ENCODE measurements at places on chromosomes 1 and 21.

DNA sequence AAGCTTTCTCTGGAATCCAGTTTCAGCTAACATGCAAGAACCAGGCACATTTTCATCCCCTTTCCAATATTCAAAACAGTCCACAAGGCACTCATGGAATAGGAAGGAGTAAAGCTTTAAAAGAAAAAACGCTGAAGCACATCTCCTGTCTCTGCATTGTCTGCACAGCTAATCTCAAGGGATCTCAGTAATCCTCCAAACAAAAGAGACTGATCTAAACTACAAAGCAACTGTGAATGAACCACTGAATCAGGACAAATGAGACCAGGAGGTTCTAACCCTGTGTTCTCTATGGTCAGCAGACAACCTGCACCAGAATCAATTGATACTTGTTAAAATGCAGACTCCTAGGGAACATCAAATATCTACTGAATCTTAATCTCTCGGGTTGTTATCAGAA lies 399.0 kb downstream of the HHAT start:
- DNase-seq = no peak

GRCh38 chr1:40078512-40079333 lies 18.3 kb downstream of the PPT1 start:
- peak; percentile 64 for DNase-seq

GRCh38 chr1:39003794-39004193 lies 12.7 kb downstream of the AKIRIN1 start:
- DNase-seq = no peak

- DNase-seq = peak; percentile 68
These were observed 2.3 kb downstream of the H3-3A start for GRCh38 chr1:226064816-226065248.

DNA sequence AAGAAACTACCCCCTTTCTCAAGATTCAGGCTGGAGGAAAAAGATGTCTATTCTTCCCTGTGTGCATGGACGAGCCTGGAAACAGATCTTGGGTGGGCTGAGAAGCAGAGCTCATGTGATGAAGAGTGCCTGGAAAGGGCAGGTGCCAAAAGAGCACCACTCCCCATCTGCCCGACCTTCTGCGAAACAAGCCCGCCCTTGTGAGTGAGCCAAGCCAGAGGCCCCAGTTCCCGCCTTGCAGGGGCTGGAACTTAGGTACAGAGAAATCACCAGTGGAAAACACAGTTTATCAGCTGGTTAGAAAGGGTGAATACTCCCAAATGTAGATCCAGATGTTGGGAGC lies 26.7 kb upstream of the A3GALT2 start:
- DNase-seq = no peak

DNA sequence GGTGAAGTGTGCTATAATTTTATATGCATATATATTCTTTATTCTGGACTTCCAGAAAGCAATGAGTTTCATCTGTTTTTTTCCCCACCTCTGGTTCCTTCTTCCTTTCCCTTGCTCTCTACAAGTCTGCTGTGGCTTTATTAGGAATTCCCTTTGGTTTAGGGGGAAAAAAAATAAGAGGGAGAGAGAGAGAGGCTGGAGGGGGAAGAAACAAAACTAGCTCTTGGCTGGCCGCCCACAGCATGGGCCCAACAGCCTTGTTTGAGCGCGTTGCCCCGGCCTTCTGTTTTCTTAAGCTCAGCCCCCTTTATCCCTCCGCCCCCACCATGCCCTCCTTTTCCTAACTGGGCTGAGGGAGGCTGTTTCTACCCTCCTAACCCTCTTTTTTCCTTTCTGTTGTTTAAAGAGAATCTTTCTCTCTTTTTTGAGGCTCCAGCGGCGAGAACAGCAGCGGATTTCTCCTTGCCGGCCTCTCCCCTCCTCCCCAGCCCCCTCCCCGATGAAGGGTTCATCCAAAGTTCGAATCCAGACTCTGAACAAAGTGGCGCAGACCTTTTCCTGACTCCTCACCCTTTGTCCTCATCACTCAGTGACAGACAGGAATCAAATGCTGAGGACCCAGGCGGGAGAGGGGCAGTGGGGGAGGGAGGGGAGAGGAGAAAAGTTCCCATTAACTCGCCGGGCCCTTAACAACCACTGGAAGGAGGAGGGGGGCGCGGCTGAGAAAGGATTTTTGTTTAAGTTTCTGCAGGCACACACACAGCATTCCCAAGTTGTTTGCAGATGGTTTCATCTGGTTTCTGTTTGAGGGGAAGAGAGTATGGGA lies 29.7 kb downstream of the PBX1 start:
- DNase-seq = no peak

GRCh38 chr1:54037476-54037875 lies 15.5 kb downstream of the TMEM59 start:
- DNase-seq = no peak

- peak; percentile 58 for DNase-seq
These were observed 18.4 kb upstream of the LY9 start for GRCh38 chr1:160777486-160778089.

- DNase-seq = no peak
These were observed 15.1 kb upstream of the SERTAD4 start for GRCh38 chr1:210217482-210217881.

DNA sequence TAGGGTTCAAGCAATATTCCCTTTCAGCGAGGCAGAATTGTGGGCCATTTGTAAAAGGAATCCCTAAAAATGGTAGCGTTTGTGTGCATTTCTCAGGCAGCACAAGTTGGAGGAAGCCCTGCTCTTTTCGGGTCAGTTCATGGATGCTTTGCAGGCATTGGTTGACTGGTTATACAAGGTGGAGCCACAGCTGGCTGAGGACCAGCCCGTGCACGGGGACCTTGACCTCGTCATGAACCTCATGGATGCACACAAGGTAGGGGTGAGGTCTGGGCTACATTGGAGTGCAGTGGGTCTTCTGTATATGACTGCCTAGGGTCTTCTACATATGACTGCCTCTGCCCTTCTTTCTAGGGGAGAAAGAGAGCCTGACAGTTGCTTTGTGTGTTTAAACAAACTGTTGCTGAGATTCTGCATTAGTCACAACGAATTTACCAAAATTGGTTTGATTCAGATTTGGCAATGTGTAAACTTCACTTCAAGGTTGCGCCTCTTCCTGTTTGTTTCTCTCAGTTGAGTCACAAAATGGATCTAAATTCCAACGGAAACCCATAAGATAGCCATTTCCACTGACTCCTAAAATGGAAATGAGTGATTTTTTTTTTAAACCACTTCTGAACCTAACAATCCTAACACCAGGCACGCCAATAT lies 40.4 kb upstream of the BMP8A start:
- no peak for DNase-seq

DNA sequence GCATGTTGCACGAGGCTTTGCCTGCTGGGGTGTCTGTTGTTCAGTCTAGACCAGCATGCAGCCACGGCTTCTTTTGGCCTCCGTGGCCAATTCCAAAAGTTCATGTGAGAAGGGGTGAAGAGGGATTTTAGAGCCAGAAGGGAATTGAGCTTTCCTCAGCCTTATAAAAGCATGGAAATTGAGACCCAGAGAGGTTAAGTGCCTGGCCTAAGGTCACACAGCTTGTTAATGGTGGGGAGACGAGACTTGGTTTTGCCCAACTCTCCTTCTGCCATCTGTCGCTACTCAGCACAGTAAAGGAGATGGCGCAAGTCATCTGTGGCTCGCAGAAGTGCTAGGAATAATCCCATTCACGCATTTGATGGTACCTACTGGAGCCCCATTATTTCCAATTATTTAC lies 25.7 kb downstream of the ZBTB18 start:
- no peak for DNase-seq

Data from inflammatory macrophage (primary cell).